ENCODE measurements at places on chromosomes 13 and 19.

- no peak for DNase-seq
Observed at GRCh38 chr19:13790354-13790753, 4.9 kb upstream of the ZSWIM4 start.

- DNase-seq = no peak
Observed at GRCh38 chr13:113062691-113063090, 42.9 kb upstream of the F7 start.

- no peak for DNase-seq
Observed at GRCh38 chr13:20080377-20081164, 80.3 kb downstream of the GJA3 start.

DNA sequence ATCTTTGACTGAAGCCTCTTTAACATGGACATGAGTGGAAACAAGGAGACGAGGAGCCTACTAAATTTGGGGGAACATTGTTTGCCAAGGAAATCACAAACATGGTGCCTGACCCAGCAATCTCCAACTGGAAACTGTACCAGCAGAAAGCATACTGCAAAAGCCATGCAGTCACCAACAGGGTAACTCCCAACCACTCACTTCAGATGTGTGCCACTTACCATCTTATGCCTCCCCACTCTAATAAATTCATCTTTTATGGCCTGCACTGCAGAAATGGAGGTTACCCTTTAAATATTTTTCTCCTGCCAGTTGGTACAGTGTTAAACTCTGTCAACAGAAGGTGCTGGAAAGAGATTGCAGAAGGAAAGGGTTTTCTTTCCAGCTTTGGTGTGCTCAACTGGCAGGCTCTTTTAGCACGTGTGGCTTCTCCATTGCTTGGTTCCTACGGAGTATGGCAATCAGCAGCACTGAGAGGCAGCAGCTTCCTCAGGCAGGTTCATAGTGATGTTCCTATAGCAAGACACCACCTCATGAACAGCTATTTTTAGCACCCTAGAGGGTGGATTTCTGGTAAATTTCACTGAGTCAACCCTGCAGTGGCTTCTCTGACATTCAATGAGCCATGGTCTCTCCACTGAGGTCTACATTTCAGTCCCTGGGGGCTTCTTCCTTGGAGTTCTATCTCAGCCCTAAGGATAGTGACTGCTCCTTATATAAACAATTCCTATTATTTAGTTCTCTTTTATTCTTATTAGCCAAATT, 21.4 kb downstream of the MIR17HG start:
- DNase-seq = no peak

GRCh38 chr19:51096473-51097165, 11.6 kb downstream of the CTU1 start:
- DNase-seq = no peak

DNA sequence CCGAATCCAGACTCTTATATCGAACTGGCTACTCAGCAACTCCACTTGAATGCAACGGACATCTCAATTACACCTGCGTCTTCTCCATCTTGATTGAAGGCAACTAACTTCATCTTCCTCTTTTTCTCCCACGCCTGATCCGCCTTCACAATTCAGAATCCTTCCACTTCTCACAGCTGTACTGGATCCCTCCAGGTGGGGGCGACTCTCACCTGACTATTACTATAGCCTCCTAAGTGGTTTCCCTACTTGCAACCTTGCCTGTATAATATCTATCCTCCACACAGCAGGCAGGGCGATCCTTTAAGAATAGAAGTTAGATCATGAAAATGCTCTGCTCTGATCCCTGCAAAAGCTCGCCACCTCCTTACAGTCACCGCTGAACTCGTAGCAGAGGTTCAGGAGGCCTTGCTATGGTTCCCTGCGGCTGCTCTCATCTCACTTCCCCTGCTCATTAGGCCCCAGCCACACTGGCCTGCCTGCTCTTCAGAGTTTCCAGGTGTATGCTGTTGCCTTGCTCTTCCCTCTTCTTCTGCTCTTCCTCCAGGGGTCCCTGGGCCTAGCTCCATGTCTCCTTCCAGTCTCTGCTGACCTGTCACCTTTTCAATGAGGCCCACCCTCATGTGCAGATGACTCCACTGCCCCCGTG, 31.9 kb downstream of the RFXAP start:
- DNase-seq = peak; percentile 13

DNA sequence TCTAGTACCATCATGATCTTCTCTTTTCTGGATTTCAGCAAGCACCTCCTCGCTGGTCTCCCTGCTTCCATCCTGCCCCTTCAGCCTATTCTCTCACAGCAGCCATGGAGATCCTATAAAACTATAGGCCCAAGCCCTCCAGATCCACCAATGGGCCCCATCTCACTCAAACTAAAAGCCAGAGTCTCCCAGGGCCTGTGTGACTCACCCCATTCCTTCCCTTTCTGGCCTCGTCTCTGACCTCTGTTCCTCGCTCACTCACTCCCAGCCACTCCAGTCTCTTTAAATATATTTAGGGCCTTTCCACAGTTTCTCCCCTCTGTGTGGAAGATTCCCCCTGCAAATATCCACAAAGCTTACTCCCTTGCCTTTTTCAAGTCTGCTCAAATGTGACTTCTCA, 89.7 kb downstream of the HSPH1 start:
- DNase-seq = no peak

- no peak for DNase-seq
Observed at GRCh38 chr19:30310602-30311263, 61.5 kb upstream of the ZNF536 start.

DNA sequence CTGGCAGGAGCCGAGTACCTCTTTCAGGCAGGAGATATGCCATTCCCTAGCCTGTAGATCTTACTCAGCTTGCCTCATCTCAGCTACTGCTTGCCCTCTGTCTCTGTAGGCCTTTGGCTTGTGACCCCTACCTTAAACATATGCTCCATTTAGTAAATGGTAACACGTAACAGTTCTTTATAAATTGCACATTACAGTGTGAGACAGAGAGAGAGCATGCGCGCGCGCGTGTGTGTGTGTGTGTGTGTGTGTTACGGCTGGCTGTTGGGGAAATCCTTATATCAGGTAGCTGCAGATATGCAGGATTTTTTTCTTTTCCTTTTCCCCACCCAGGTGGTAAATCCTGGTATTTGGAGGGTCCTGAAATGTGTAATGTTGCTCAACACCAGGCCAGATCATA, 4.2 kb downstream of the SPINT2 start:
- DNase-seq = no peak

DNA sequence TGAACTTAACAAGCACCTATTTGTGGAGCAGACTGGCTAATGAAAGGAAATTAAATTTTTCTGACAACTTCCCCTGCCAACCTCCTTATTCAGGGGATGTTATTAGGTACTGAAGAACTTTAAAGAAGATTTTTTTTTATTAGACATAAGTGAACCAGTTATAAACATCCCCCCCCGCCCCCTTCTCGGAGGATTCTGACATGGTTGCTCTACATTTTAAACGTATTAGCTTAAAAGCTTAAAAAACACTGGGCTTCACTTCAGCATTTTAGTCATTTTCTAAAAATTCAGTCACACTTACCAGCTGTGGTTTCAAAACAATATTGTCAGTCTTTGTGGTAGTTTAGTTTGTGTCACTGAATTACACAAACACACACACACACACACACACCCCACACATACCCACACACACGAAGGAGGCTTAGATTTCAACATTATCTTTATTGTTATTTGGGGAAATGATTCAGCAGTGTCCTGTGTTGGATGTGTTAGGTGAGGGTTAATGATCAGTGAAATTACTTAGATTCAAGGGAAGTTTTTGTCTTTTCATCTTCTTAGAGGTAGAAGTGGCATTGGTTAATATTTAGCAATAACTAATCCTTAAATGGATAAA, 145.7 kb downstream of the PCCA start:
- no peak for DNase-seq

- no peak for DNase-seq
Observed at GRCh38 chr19:4472174-4472974, at the start of gene HDGFL2. Gene HDGFL2, plus strand, starts transcription at chr19:4472297. Its CDS starts 54 bp downstream, at chr19:4472351.

DNA sequence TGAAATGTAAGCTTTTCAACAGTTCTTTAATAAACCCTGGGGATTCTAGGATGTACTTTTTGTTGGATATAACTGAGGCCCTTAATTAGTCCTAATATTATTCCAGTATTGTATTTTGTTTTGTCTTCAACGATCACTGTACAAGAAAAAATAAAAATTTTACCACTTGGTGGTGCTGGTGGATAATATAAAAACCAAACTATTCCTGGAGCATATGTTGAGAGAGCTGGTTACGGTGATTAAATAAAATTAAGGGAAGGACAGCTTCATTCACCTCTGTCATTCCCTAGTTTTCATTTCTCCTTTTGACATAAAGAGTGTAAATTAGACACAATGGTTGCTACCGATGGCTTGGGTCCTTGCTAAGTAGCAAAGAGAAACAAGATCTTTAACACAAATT, 598.6 kb upstream of the PCDH20 start:
- DNase-seq = no peak

- no peak for DNase-seq
Observed at GRCh38 chr19:34353546-34353945, 11.4 kb upstream of the GPI start.

- DNase-seq = no peak
Observed at GRCh38 chr13:68440874-68441273, 1210.7 kb upstream of the PCDH9 start.

- DNase-seq = no peak
Observed at GRCh38 chr13:65499256-65499655, 1730.9 kb downstream of the PCDH9 start.

DNA sequence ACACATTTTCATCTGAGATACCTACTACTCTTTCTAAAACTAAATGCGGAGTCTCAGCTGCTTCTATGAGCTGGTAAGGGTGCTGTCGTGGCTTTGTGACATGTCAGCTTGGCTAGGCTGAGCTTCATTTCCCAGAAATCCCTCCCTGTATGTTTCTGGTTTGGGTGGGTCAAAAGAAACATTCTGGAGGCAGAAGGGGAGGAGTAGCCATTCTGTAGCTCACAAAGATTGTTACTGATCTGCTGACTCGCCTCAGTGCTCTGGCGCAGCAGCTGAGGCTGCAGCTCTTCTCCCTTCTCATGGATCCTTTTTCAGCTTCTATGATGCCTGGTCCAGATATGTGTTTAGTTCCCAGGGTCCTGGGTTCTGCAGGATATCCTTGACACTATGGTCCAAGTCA, 114.7 kb downstream of the RAP2A start:
- no peak for DNase-seq

GRCh38 chr13:93262729-93263345, 36.2 kb downstream of the GPC6 start:
- DNase-seq = no peak

- no peak for DNase-seq
Observed at GRCh38 chr13:32893176-32893575, 123.0 kb upstream of the KL start.

DNA sequence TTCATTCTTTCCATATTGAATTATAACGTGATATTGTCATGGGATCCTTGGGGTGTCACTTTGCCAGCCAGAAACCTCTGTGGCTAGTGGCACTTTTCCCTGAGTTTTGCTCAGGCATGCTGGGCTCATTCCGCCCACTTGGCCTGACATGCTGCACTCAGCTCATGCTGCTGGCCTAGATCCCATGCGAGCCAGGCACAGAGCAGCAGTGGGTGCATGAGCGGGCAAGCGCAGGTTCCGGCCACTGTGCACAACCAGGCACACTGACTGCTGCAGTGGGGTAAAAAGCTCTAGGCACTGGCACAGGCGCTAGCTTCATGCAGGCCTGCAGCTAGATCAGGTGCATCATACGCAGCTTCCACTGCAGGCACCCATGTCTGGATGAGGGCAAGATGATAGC, 221.2 kb downstream of the MAB21L1 start:
- DNase-seq = no peak

DNA sequence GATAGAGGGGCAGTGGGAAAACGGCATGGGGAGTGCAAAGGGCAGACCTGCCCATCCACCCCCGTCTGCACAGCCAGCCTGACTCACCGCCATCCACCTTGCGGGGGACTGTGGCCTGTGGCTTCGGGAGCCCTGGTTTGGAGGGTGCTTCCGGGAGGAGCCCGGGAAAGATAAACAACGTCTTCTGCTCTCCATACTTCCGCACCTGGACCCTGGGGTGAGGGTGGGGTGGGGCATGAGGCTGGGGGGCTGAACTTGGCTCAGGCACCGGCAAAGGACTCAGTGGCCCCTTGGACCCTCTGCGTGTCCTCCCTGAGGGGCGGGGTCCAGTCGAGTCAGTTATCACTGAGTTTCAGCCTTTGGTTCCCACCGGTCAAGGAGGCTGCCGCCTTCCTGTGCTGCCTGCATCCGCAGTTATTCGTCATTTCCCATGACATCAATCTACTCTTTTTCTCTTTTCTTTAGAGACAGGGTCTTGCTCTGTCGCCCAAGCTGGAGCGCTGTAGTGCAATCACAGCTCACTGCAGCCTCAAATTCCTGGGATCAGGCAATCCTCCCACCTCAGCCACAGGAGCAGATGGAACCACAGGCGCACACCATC, 3.2 kb downstream of the GPR108 start:
- DNase-seq = no peak

- no peak for DNase-seq
Observed at GRCh38 chr19:55836340-55836739, at the start of gene NLRP4. Gene NLRP4, plus strand, starts transcription at chr19:55836540. Its CDS starts 15,541 bp downstream, at chr19:55852081.

GRCh38 chr19:2271234-2272103, 10.5 kb downstream of the PEAK3 start:
- no peak for DNase-seq

DNA sequence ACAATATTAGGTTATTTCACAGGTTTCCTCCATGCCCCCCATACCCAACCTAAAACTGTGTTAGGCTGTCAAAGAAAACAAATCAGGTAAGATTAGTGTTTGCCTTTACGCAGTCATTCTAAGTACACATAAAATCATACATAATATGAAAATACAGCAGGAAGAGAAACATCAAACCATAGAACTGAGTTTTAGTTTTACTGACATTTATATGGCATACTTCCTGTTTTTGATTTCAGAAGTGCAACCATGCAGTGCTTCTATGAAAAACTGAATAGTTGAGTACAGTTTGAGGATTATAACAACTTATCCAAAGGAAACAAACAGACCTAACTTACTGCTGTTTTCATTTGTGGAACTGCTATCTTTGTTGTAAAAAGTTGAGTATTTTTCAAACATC, 91.3 kb downstream of the KCNRG start:
- no peak for DNase-seq

- no peak for DNase-seq
Observed at GRCh38 chr13:96795670-96796069, 198.6 kb downstream of the OXGR1 start.

Measured in NCI-H187 (cell line).